ENCODE measurements at places on chromosomes 3 and 15. TPM values are rescaled to one million over a fixed set of nuclear protein-coding genes. Genes with fewer than 3 reads are reported as not detected.

Gene WDR93
- total RNA-seq: not detected

Gene SI
- not detected for total RNA-seq

Gene SMCO1
- total RNA-seq: 41.1 TPM

Gene CD96
- total RNA-seq: 0.44 TPM

Gene ZBED2
- not detected for total RNA-seq
